ENCODE measurements at places on chromosomes 12 and 14.

DNA sequence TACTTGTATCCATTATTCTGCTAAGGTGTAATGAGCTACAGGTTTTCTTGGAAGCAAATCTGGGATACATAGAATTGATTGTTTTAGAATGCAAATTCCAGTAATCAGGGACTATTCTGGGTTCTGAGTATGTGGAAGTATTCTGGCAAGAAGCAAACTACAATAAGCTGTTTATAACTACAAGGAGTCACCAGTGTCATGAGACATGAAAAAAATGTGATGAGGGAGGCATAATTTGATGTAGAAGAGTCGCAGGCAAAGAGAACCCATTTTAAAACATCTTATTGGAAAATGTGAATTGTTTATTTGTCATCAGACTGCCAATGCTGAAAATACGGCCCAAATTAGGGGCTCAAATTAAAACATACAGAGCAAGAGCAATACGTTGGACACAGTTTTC, 321.8 kb upstream of the E2F7 start:
- no peak for DNase-seq

DNA sequence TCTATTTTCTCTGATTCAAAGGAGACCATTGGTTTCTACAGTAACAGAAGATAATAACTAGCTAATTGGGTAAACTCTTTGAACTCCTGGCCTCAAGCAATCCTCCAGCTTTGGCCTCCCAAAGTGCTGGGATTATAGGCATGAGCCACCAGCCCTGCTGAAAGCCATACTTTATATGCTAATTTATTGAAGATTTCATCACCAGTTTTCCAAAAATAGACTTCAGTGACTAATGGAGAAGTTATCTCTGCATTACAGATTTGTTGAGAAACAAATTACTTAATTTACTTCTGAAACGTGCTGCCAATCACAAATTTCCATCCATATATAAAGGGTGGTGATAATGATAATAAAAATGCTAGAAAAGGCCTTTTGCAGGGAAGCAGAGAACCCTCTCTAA, 1758.1 kb upstream of the SEL1L start:
- DNase-seq: no peak

DNA sequence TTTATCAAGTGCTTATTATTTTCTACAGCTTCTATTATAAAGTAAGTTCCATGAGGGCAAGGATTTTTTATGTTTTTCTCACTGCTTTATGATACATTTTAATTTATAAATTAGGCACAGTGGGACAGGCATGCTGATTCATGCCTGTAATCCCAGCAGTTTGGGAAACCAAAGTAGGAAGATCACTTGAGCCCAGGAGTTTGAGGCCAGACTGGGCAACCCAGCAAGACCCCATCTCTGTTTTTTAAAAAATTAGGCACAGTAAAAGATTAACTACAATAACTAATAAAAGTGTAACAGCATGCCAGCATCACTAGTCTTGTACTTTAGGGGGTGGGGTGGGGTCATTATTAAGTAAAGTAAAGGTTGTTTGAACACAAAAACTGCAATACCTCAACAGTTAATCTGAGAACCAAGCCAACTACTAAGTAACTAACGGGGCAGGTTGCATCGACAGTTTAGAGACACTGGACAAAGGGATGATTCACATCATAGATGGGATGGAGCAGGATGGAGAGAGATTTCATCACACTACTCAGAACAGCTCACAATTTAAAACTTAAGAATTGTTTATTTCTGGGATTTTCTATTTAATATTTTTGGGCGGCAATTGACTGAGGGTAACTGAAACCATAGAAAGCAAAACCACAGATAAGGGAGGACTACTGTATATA, 119.5 kb downstream of the PLEKHA5 start:
- no peak for DNase-seq

- peak; percentile 45 for DNase-seq
Measured at GRCh38 chr12:188910-189621, 24.9 kb downstream of the SLC6A12 start.

- DNase-seq: no peak
Measured at GRCh38 chr14:74502236-74503019, 8.9 kb downstream of the ISCA2 start.

DNA sequence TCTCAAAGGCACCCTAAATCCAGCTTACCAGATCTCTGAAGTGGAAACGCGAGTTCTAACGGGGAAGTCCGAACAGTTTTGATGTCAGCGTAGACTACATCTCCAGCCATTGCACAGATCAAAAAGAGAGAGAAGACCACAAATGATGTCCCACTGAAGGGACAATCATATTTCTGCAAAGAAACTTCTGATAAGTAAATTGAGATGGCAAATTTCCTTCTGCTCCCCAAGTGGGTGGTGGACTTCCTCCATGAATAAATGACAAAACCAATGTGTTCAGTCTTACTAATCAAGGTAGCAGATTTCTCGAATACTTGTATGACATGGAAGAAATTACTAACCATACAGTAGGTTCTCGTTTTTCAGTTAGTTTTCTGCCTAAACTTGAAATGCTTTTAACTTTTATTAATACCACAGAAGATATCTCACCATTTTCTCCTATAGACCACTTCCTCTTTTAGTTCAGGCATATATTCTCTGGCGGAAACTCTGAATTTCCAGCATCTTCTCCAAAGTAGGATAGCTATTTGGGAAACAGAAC, at the start of gene CLECL1:
TSS of gene CLECL1 (minus strand) at position 177 of the 541 bp plus-strand sequence.
- no peak for DNase-seq

DNA sequence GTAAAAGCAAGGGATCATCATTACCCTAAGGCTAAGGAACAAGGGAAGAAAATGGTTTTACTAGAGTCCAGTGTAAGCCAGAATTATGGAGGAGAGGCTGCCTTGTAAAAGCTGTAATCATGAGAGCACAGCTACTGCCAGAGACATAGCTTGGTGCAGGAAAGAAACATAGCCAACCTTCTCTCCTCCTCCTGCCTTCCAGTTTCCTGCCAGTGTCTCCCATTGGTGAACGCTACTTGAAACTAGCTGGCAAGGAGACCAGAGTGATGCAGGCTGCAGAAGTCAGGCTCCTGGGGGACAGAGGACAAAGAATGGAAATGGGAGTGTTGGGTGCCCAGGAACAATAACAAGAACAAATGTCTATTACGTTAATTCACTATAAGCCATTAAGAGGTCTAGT, 158.5 kb downstream of the NELL2 start:
- DNase-seq: no peak

GRCh38 chr14:75579338-75579864, 981 bp downstream of the FLVCR2 start:
- DNase-seq: no peak

- DNase-seq: no peak
Measured at GRCh38 chr12:68806488-68807237, 1.3 kb upstream of the MDM2 start.

DNA sequence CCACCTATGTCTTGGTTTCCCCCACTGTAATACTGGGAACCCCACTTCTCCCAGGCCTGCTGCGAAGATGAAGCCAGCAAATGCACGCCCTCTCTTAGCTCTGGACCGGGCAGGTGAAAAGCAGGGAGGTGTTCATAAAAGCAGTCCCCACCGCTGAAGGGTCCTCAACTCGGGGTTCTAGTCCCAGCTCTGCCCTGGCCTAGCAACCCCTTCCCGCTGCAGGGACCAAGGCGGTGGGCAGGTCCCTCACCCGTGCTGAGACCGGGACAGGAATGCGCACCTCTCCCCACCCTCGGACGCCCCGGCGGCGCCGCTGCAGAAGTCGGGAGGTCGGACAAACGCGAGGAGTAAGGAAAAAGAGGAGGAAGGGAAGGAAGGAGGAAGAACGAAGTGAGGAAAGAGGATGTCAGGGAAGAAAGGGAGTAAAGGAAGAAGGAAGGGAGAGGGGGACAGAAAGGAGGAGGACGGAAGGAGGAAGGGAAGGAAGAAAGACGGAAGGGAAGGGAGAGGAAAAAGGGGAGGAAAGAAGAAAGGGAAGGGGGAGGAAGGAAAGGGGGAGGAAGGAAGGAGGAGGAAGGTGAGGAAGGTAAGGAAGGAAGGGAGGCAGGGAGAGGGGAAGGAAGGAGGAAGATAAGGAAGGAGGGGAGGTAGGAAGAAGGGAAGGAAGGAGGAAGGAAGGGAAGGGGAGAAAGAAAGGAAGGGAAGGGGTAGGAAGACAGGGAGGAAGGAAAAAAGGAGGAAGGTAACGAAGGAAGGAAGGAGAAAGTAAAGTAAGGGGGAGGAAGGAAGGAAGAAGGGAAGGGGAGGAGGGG, 701 bp downstream of the SPRING1 start:
- peak; percentile 8 for DNase-seq

DNA sequence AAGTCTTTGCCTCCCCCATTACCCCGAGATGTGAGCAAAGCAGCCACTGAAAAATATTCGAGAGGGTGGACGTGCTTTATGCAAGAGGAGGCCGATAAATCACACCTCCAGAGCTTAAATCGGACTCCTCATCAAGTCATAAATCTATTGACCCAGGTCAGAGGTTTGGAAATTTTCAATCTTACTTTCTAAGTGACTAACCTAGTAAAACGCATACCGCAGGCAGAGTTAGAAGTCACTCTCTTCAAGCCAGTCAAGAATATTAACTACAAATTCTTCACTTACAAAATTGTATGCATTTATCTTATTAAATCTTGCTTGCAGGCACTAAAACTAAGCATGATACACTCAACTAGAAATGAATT, 34.9 kb downstream of the GPHB5 start:
- DNase-seq: no peak

GRCh38 chr12:3489057-3489456, 1.9 kb upstream of the PRMT8 start:
- no peak for DNase-seq

GRCh38 chr14:69505338-69506240, 21.1 kb downstream of the PLEKHD1 start:
- no peak for DNase-seq

DNA sequence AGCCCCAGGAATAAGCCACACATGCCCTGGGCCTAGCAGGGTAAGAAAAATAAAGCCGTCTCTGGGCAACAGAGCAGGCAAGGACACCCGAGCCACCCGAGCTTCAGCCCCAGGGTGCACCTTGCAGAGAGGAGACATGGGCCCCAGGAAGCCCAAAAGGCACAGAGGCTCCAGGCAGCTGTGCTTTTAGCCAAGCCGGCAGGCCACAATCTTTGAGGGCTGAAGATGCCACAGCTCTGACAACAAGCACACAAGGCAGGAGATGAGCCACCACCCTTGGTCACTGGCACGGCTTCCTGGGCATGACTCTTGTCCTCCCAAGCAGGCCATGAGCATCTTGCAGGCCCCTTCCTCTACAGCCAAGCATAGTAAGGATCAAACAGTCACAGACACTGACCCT, 86.3 kb downstream of the ITPK1 start:
- DNase-seq: no peak

DNA sequence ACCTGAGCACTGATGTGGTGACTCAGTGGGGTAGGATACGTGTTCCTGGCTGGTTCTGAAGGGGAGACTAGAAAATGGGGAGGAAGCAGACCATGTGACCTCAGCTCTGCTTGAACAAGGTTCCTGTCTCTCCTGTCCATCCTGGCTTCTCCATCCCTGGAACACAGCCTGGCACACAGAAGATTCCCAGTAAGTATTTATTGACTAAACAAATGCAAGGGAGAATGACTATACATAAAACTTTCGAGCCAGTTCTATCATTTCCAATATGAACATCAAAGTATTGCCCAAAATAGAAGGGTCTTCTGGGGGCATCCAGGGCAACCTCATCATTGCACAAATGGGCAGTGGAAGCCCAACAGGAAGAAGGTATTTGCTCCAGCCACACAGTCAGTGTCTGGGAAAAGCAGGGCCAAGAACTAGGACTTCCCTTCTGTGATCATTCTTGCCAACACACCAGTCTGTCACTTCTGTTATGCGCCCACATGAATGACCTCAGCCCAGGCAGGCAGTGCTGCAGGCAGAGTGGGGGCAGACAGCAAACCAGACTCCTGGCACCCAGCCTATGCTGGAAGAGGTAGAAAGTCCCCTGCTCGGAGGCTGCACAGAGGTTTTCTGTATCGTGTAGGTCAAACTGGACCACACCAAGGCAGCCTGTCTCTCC, 5.6 kb upstream of the SERPINA9 start:
- no peak for DNase-seq

DNA sequence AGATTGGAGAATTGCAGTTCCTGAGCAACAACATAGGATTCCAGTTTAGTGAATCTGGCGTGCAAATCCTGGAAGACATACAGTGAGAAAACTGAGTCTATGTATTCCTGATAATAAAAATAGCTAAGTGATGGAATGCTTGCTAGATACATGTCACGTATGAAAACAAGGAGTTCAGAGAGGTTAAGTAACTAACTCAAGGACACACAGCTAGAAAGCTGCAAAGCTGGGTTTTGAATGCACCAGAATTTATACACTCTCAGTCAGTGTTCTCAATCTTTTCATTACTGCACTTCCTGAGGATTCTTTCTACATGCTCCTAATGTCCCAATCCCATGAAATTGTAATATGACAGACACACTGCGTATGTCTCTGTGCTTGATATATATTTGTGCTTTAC, 35.3 kb downstream of the TBX3 start:
- no peak for DNase-seq

- DNase-seq: no peak
Measured at GRCh38 chr14:85037411-85037810, 492.5 kb upstream of the FLRT2 start.

- no peak for DNase-seq
Measured at GRCh38 chr12:11832093-11832492, 182.6 kb downstream of the ETV6 start.

DNA sequence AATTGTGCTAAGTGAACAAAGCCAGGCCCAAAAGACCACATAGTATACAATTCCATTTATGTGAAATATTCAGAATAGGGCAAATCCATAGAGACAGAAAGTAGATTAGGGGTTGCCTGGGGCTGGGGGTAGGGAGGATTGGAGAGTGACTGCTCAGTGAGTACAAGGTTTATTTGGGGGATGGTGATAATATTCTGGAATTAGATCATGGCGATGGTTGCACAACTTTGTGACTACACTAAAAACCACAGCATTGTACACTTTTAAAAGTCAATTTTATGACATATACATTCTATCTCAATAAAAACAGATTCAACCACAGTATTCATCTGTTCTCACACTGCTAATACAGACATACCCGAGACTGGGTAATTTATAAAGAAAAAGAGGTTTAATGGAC, 68.7 kb upstream of the MAP1LC3B2 start:
- DNase-seq: no peak

DNA sequence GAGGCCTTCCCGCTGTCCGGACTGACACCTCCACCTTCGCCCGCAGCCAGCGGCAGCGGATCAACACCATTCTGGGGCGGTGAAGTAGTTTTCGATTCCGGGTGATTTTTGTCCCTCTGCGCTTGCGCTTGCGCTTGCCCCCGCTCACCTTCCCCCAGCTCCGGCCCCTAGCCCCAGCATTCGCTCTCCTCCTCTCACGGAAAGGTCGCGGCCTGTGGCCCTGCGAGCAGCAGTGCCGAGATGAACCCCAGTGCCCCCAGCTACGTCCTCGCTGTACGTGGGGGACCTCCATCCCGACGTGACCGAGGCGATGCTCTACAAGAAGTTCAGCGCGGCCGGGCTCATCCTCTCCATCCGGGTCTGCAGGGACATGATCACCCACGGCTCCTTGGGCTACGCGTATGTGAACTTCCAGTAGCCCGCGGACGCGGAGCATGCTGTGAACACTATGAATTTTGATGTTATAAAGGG, 22.7 kb upstream of the SRGAP1 start:
- peak; percentile 13 for DNase-seq
